ENCODE measurements at places on chromosomes 5 and 9. TPM values are rescaled to one million over a fixed set of nuclear protein-coding genes. Genes with fewer than 3 reads are reported as not detected.

GRCh38 chr5:166582416-166582815 is 1709.0 kb upstream of the WWC1 start:
- H3K27me3 ChIP-seq = no peaks in the 10 kb centered on the region
- no peaks in the 10 kb centered on the region for H3K36me3 ChIP-seq
- H3K27ac ChIP-seq = no peak overlapping the region
- H3K4me3 ChIP-seq = no peak overlapping the region
- no peak for DNase-seq
- no peaks in the 10 kb centered on the region for H3K4me1 ChIP-seq

The SLC25A51 gene
- 10.1 TPM for total RNA-seq

The PCDHB16 gene
- 0.25 TPM for total RNA-seq

- no peak for DNase-seq
- no peaks in the 10 kb centered on the region for H3K36me3 ChIP-seq
- H3K27me3 ChIP-seq = no peaks in the 10 kb centered on the region
- H3K27ac ChIP-seq = no peak overlapping the region
Observed at GRCh38 chr9:110951805-110952539, 86.3 kb downstream of the LPAR1 start.

DNA sequence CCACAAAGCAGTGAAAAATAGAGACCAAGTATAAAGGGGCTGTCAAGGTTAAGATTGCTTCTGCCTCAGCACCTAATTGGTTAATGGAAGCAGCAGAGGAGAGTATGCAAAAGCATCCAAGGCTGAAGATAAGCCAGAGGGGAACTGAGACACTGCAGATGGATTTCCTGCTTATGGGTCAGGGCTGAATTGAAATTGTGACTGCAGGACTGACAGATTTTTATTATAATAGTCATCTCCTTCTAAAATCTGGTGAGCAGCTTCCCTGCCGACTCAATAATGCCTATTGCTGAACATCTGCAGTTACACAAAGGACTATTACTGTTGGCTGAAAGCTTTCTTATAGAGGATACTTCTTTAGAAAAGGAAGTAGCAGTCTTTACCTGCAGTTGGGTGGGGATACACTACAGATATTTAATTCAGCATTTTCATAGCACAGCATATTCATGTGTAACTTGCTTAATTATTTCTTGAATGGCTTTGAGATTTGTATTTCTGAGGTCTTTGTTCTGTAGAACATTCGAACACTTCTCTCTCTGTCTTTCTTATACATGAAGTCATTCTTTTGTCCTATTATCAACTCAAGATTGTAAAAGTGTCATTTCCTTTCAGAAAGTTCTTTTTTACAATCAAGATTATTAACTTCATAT is 363.0 kb upstream of the RIOK2 start:
- H3K27me3 ChIP-seq = no peaks in the 10 kb centered on the region
- no peak overlapping the region for H3K27ac ChIP-seq
- no peaks in the 10 kb centered on the region for H3K36me3 ChIP-seq
- no peak overlapping the region for H3K4me3 ChIP-seq
- no peak for DNase-seq

DNA sequence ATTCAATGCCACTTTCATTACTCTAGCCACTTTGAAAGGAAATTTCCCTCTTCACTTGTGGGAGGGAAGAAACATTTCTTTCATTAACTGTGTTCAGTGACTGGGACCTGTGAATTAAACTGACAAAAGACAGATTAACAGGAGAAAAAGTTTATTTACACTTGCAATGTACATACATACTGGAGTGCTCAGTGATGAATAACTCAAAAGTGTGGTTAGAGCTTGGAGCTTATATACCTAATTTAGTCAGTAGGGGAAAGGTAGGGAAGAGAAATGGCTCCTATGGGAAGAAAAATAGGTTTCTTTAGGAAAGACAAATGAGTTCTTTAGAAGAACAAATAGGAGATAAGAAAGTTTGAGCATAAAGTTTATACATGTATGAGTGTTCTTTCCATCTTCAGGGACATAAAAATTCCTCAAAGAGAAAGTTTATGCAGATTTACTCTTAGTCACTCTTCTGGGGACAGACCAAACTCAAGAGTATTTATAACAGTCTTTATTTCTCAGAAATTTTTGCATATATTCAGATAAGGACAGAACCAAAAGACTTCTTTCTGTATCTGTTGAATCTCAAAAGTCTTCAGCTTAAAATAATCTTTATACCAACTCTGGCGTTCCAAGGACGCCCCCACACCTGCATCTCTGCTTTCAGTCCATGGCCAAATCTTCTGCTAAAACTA is 120.0 kb upstream of the RAI14 start:
- no peak for DNase-seq
- H3K4me3 ChIP-seq = no peak overlapping the region
- no peaks in the 10 kb centered on the region for H3K4me1 ChIP-seq
- H3K27me3 ChIP-seq = no peaks in the 10 kb centered on the region

GRCh38 chr9:89410022-89410421 is 87.9 kb downstream of the SEMA4D start:
- no peaks in the 10 kb centered on the region for H3K27me3 ChIP-seq
- no peak overlapping the region for H3K4me3 ChIP-seq
- H3K36me3 ChIP-seq = no peaks in the 10 kb centered on the region
- H3K4me1 ChIP-seq = no peaks in the 10 kb centered on the region

All from right lobe of liver (tissue), 6 donors.